ENCODE measurements at places on chromosomes 5 and 9. TPM values are rescaled to one million over a fixed set of nuclear protein-coding genes. Genes with fewer than 3 reads are reported as not detected.

NMUR2 gene
- total RNA-seq: not detected

KIF12 gene
- total RNA-seq: 6.2 TPM

PCDHB13 gene
- not detected for total RNA-seq

RASGRF2 gene
- under 0.01 TPM for total RNA-seq

LHX2 gene
- 12.3 TPM for total RNA-seq

ARHGEF39 gene
- 7.8 TPM for total RNA-seq

IL9 gene
- not detected for total RNA-seq

CDK5RAP2 gene
- total RNA-seq: 21.2 TPM
